ENCODE measurements at places on chromosomes 16 and 17.

- DNase-seq: no peak
Measured at GRCh38 chr17:68634345-68634876, 33.2 kb upstream of the FAM20A start.

- no peak for DNase-seq
Measured at GRCh38 chr17:17830740-17831207, 6.0 kb downstream of the SREBF1 start.

- no peak for DNase-seq
Measured at GRCh38 chr17:77847221-77848085, 111.0 kb upstream of the TNRC6C start.

DNA sequence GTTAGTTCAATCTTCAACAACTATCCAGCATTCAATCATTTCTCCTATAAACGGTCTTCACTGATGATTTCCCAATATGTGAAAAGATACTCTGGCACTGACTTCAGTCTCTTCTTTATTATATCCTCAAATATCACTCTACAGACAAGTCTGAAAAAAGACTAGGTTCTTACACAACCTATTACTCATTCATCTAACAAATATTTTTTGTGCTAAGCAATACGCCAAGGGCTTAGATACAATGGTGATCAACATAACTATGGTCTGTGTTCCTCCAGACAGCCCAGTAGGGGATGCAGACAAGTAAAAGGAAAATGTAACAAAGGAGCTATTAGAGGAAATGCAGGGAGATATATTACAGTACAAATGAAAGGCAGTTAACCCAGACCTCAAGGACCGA lies 63.9 kb downstream of the MYO1D start:
- DNase-seq: no peak

GRCh38 chr17:2369551-2370210 lies 31.2 kb downstream of the MNT start:
- DNase-seq: no peak

DNA sequence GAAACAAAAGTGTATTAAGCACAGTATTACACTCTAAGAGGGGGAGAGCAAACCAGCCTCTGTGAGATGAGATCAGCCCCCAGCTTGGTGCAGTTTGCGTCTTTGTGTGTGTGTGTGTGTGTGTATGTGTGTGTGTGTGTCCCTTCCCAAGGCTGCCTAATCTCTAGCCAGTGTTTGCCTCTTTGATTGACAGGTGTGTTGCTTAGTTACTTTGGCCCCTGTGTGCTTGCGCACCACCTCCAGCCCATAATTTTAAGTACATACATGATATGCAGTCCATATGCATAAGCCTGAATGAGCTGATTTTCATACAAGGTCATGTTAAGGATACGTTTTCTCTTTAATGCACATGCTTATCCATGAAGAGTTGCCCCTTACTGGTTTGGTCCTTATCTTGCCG lies 2.1 kb upstream of the KRTAP3-2 start:
- no peak for DNase-seq

GRCh38 chr17:53141280-53141679 lies 681.4 kb upstream of the KIF2B start:
- DNase-seq: no peak

GRCh38 chr16:81650982-81651562 lies 128.0 kb upstream of the PLCG2 start:
- no peak for DNase-seq

DNA sequence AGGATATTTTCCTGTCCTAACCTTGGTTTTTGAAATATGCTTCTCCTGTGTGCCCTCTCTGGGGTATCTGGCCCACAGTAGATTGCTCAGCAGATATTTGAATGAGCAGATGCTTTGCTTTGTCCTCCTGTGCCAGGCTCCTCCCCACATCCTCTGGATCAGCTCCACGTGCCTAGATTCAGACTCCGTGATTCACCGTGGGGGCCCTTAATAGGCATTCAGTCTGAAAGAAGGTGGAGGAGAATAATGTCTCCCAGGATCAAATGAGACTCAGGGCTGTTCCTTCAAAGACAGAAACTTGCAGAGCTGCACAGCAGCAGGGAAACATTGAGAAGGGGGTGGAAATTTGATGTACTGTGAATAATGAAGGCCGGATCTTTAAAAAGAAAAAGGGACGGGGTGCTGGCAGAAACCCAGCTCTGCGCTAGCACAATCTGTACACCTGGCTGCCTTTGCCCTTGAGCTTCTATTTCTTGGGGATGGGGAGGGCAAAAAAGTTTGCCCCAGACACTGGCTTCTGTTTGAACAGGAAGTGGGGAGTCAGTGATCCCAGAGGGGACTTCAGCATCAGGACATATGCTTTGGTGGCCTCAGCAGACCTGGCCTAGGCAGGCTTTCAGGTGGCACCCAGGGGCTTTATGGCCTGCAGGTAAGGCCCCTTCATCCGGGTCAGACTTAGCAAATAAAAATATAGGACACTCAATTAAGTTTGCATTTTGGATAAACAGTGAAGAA lies 15.9 kb upstream of the SLC12A3 start:
- no peak for DNase-seq

- DNase-seq: no peak
Measured at GRCh38 chr17:40606548-40607353, 40.9 kb downstream of the SMARCE1 start.

DNA sequence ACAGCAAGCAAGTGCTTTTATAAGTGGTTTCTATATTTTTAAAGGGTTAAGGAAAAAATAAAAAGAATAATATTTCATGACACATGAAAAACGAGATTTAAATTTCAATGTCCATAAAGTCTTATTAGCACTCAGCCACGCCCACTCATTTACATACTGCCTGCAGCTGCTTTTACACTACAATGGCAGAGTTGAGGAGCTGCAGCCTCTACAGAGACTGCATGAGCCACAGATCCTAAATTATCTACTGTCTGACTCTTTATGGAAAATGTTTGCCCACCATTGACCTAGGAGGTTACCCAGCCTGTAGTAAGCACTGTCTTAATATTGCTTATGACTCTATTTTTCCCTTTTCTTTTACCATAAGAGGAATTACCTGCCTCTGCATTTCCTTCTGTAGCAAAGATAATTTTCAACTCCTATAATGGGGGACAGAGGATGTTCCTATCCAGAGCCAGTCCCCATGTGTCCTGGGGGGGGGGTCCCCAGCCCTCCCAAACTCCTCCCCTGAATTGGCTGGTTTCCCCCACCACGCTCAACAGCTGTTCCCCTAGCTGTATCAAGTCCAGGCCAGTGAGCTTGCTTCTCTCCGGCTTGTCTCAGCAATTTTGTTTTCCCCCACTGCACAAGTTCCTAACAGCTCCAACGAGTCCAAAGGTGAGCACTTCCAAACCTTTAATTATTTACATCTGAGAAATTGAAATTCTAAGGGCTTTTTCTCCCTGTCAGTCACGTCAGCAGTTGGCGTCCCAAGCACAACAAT lies 139.4 kb upstream of the ERCC4 start:
- no peak for DNase-seq

DNA sequence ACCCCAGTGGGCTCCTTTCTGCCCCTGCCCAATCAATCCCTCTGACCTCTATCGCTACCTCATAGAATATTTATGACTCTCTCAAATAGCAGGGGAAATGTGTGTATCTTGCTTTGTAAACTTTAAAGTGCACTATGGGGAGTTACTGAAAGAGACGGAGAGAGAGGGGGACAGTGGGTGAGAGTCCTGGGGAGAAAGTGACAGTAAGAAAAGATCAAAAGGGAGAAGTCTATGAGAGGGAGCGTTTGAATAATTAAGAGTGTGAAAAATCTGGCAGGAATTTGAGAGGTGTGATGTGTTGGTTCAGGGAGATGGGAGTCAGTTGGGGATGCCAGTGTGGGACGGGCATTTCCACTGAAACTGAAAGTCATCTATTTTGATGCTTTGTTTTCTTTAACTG lies 32.6 kb downstream of the USP43 start:
- no peak for DNase-seq

GRCh38 chr16:30985401-30986128 lies 558 bp downstream of the HSD3B7 start:
- no peak for DNase-seq

DNA sequence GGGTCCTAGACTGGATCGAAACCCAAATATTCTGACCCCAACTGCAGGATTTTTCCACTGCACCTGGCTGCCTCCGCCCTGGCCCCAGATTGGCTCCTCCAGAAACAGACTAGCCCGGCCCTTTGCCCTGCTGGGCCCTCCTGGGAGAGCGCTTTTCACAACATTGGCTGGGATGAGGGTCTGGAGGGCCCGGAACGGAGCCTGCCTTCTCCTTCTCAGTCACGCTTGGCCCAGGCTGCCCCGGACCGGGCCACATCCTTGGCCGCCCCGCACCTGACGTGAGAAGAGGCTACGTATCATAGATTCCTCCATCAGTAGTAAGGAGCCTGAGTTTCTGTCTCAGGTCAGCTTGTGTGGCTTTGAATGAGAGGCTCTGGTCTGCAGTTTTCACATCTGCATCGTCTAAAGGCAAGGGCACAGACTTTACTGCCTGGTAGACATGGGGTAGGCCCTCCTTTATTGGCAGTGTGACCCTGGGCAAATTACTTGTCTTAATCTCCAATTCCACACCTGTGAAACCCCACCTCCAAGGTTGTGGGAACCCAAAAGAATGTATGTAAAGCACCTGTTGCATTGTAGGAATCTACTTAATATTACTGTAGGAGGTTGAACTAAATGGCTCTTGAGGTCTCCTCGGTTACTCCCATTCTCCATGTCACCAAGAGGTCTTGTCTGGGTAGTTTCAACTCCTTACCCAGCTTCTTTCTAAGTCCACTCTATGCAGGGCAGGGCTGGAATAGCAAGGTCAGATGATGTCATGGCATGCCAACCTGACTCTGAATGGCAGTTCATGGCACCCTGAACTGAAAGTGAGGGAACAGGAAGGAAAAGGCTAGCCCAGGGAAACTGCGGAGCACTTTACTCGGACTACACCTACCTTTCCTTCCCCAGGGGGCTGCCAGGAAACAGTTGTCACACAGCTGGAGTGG lies 661 bp downstream of the LRRC3C start:
- DNase-seq: no peak

DNA sequence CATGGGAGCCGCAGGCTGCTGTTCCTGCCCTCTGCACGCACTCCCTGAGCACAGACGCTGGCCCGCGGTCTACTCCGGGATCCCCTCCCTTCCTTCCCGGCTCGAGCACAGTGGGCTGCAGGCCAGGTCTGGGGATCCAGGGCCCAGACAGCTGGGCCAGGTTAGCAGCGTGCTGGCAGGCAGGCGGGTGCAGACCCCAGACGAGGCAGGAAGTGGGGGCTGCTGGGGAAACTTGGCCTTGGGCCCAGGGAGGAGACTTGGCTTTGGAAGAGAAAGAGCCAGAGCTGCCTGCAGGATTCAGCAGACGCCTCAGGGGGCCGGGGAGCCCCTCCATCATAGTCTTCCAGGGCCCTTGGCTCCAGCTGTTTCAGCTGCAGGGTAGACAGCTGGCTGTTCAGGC lies 30.2 kb upstream of the ABCC3 start:
- DNase-seq: no peak

Data from activated T-helper 1 cell treated with anti-CD3 and anti-CD28 coated beads, Interleukin-2, amount 50 U/mL, for 16 hours (primary cell).